Epithelial cell of esophagus (primary cell): ENCODE measurements at places on chromosomes 2 and 18.
A peak's percentile ranks its signal among the peaks of the same experiment; 100 is the strongest.

GRCh38 chr2:226483143-226483542, 316.5 kb downstream of the IRS1 start:
- DNase-seq: peak; percentile 25

GRCh38 chr2:105369777-105370690, 28.8 kb downstream of the FHL2 start:
- DNase-seq: peak; percentile 90

DNA sequence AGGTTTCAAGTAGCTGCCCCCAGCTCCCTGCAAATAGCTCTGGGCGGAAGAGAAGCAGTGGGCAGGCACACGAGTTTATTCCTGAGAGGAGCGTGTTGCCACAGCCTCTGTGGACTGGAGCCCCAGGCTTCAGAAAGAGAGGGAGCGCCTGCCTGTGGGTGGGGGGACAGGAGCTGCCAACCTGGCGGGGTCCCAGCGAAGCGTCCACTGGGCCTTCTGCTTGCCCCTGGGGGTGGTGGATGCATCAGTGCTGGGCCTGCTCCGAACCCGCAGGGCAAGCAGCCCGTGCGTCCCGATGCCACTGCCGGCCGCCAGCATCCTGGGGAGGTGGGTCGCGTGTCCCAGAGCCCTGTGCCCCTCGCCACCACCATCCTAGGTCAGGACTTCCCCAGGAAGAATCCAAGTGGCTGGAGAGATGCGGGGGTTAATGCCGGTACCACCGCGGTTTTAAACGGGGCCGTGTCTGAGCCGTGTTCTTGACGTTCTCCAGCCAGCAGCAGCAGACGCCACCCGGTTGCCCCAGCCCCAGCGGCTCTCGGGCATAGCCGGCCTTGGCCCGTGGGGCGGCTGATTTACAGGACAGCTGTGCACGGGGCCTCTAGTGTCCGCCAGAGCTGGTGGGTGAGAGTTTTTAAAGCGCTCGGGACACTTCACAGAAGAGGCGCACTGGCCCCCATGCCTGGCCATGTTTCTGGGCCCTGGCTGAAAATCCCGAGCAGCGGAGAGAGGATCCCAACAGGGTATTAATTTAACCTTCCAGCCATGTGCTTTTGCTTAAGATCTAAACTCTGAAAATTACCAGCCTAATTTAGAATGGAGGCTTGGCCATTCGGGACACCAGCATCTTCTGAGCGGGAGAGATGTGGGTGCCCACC, 84.7 kb downstream of the NFATC1 start:
- no peak for DNase-seq

GRCh38 chr2:196183172-196183473, 11.7 kb upstream of the STK17B start:
- no peak for DNase-seq

DNA sequence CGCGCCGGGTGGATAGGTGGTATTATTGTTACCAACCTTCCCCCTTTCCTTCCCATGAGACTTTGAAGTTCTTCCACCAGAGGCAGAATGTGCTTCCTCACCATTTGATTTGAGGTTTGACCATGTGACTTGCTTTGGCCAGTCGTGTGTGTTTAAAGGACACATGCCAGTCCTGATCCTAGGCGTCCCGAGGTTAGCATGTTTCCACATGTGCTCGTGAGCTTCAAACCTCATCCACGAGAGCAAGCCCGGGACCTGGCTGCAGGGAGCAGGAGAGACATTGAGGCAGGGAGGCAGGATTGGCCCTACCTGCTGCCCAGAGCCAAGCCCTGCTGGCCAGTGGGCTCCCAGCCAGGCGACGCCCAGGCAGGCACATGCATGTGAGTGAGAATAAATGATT, 27.4 kb upstream of the EDAR start:
- DNase-seq: no peak

GRCh38 chr18:47604021-47604420, 326.4 kb downstream of the SMAD2 start:
- DNase-seq: no peak

DNA sequence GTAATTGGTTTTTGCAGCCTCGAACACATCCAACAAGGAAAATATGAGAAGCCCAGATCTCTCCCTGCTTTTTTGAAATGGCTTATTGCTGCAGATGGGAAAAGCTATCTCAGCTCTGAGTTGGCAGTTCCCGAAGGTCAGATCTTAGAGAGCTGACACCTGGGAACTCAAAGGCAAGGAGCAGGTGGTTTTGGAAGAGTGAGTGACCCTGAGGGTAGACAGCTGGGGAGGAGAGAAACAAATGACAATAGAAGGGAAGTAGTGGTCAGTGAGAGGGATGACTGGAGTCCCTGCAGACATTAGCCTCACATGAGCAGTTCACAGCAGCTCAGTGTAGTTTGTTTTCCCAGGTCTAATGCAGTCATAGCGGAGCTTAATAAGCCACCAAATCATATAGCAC, 317.9 kb downstream of the STK39 start:
- DNase-seq: no peak

- DNase-seq: no peak
Measured at GRCh38 chr2:26530240-26530540, 52.3 kb upstream of the OTOF start.

GRCh38 chr2:169093535-169093934, 24.2 kb downstream of the DHRS9 start:
- no peak for DNase-seq

GRCh38 chr2:237886685-237887481, 27.5 kb downstream of the RAMP1 start:
- no peak for DNase-seq
